ENCODE measurements at places on chromosomes 7 and 10.

- DNase-seq: no peak
Measured at GRCh38 chr7:131145026-131145425, 182.7 kb upstream of the MKLN1 start.

DNA sequence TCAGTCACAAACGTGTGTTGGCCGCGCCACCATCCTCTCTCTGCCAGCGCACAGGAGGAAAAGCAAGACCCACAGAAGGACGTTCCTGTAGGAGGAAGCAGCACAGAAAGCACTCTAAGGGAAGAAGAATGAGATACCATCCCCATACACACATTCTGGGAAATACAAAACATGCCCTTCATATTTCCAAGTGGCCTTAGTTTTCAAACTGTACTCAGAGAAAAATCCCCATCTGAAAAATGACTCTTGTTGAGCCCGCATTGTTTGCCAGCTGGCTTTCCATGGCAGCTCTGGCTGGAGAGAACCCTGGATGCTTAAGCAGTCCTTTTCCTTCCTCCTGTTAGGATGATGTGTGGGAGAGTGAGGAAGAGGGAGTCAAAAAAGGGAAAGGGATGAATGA lies 33.1 kb downstream of the MTURN start:
- DNase-seq: no peak

- DNase-seq: no peak
Measured at GRCh38 chr10:73338801-73339368, 19.8 kb downstream of the CFAP70 start.

DNA sequence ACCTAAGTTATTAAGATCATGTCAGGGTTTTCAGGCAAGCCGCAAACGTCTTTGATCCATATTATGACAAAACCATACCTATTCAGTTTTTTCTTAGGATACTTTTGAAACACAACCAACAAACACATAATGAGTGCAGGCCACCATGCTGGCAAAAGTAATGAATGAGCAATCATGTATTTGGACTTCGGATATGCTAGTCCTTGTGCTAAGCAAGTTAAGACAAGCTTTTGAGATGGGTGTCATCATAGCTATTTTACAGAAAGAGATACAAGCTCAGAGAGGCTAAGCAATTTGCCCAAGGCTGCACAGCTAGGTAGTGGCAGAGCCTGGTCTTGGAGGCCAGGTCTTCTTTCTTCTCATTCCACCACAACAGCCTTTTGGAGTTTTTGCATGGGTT lies 12.5 kb upstream of the KCNK18 start:
- no peak for DNase-seq

DNA sequence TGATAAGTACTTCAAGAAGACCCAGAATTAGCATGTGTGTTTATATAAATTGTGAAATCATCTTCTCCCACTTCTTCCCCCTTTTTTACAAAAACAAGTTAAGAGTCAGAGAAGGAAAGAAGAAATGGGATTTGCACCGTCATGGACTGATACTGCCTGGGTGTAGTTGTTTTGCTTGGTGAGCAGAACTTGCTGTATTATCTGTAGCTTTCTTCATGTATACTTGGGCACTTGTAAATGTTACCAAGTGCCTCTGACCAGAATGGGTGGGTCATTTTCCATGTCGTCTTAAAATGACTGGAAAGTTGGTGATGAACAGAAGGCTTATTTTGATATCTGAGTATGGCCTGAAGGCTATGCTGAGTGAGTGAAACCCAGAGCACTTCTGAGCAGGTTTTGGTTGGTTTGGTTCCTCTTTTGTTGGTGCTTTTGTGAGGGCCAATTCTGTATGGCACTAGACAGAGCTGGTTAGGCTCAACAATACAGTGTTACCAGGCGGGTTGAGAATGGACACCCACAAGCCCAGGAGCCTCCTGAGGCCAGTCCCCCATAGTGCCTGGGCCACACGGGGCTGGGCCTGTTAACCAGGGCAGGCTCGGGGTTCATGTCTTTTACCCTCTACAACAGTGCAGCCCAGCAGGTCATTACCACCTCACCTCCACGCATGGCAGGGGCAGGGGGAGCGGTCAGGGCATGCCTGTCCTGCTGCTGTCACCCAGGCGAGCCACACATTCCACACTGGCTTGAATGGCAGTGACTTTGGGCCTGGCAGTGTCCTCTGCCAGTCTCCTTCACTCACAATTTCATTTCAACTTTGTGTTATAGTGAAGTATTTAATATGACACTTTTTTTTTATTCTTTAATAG lies 115.1 kb downstream of the CCNY start:
- DNase-seq: peak; percentile 84

DNA sequence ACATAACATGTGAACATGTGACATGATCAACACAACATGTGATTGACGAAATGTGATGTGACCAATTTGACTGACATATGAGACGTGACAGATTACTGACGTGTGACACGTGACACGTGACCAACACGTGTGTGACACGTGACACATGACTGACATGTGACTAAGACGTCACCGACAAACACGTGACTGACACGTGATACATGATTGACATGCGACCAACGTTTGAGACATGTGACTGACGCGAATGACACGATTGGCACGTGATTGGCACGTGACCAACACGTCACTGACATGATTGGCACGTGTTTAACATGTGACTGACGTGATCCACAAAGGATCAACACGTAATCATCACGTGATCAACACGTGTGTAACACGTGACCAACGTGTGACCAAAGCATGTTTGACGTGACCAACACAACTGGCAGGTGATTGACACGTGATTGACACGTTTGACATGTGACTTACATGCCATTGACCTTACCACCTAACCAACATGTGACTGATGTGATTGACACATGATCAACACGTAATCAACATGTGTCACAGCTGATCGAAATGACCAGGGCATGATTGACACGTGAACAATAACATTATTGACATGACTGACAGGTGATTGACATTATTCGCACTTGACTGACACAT lies 23.7 kb downstream of the CRPPA start:
- DNase-seq: no peak

All from CD14-positive monocyte (primary cell).